ENCODE measurements at places on chromosomes 6 and 20. TPM values are rescaled to one million over a fixed set of nuclear protein-coding genes. Genes with fewer than 3 reads are reported as not detected.

DNA sequence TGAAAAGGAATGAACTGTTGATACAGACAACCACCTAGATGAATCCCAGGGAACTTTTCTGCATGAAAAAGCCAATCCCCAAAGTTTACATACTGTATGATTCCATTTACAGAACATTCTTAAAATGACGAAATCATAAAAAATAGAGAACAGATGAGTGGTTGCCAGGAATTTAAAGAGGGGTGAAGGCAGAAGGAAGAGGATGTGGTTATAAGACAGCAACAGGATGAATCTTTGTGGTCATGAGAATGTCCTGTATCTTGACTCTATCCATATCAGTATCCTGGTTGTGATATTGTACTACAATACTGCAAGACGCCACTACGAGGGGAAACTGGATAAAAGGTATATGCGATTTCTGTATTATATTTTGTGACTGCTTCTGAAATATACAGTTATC lies 70.1 kb upstream of the EMILIN3 start:
- DNase-seq = no peak

The ZNF165 gene
- 2.1 TPM for total RNA-seq

DNA sequence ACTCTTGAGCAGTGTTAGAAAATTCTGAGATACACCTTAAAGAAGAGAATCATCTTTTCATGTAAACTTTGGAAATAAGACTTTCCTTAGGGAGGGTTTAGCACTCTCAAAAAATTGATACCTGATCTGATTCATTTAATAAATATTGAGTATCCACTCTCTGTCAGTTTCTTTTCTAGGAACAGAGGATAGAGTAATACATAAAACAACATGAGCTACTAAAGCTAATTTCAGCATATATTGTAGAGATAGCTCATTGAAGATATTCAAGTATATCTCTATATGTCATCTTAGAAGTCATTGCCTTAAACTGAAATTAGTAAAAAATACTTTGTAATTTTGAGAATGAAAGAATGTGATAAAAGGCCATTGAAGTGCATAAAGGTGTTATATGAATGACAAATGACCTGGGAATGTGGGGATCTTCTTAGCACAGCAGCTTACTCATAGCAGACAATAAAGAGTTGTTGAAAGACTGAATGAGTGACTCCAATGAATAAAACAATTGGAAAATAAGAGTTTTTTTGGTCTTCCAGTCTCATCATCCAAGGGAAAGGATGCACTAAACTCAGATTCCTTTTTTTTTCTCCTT lies 29.2 kb downstream of the RHAG start:
- DNase-seq = no peak

DNA sequence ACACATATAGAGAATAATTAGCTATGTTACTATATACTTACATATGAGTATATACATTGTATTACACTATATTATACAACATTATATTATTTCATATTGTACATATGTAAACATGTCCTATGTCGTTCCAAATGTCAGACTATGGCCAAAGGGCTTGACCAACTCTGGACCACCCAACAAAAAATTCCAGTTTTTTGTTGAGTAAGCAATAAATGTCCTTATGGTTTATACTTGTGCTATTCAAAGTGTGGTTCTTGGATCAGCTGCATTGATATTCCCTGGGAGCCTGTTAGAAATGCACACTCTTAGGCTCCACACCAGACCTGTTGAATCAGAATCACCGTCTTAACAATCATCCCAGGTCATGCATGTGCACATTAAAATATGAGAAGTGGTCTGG lies 225.4 kb upstream of the ZFP64 start:
- no peak for DNase-seq

DNA sequence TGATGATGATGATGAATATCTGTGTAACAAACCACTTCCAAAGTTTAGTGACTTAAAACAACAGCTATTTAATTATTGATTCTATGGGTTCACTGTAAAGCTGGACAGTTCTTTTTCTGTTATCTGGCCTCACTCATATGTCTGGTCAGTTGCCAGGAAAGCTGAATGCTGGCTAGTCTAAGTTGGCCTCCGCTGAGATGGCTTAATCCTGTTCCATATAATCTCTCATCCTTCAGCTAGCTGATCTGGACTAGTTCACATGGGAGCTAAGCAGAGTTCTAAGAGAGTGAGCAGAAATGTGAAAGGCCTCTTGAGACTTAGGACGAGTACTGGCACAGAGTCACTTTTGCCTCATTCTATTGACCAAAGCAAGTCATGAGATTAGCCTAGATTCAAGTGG lies 334.7 kb upstream of the FLRT3 start:
- DNase-seq = no peak

DNA sequence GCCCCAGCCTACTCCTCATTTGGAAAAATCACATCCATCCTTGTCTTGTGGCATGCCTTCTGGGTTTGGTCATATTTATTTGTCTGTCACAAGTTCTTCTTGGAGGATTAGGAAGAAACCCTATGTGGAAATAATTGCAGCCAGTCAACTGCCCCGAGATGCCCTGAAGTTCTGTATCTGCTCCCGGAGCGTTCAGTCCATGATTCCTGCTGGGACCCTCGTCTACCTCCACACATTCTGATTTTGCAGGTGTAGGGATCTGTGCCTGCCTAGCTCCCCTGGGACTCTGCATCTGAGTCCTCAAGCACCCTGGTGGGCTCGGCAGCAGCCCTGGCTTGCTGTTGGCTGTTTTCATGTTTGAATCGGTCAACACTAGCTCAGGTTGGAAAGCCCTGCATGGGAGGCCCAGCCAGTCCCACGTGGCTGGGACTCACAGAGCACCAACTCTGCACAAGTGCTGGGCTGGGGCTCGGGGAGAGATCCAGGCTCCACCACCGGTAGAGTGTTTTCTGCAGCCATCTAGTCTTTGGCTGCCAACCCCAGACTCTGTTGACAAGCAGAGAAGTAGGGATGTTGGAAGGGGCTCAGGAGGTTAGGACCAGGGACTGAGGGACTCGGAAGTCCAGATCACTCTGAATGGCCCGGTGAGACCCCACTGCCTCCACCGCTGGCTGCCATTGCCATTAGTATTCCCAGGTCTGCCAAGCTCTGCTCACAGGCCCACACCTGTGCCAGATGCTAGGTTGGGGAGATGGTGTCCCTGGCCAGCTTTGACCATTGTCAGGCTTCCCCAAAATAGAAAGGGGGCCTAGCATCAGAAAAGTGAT lies 183.5 kb upstream of the CST7 start:
- no peak for DNase-seq

DNA sequence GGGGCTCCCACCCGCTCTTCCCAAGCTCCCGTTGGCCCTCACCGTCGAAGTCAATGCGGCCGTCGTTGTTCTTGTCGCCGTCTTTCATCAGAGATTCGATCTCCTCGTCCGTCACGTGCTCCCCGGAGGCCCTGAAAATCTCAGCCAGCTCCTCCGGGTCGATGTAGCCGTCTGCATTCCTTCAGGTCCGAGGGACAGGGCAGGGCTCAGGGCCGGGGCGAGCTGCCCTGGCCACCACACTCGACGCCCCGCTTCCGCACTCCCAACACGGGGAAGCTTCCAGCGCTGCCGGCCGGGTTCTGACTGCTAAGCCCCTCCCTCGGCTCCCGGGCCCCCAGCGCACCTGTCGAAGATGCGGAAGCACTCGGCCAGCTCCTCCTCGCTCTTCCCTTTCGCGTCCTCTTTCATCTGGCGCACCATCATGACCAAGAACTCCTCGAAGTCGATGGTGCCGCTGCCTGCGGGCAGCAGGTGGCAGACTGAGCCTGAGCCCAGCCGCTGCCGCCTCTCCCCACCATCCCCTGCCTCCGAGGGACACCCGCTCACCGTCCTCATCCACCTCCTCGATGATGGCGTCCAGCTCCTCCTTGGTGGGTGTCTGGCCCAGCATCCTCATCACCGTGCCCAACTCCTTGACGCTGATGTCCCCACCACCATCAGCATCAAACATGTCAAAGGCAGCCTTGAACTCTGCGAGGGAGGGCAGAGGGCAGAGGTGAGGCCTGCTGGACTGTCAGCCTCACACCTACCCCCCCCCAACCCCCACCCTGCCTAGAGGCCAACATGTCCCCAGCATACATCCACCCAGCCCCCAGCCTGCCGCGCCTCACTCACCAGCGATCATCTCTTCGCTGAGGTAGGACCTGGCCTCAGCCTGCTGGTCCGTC lies 2.9 kb downstream of the TNNC2 start:
- DNase-seq = no peak

GRCh38 chr20:16761305-16761829 lies 13.2 kb downstream of the OTOR start:
- no peak for DNase-seq

DNA sequence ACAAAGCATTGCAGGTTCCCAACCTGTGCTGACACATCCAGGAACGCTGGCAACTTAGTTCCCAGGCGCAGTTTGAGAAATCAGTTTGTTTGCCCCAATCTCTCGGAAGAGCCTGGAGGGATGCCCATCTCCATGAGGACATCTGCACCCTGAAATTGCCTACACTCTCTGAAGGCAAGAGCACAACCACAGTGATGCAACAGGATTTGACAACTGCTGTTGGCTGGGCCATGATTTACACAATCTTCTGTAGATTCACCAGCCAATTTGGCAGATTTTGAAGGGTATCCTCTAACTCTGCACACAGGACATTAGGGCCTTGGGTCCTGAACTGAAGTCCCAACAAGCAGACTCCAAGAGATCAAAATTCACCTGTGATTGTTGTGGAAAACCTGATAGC lies 3.4 kb downstream of the APMAP start:
- no peak for DNase-seq

The CCM2L gene
- not detected for total RNA-seq

- peak; percentile 88 for DNase-seq
These were observed 128.3 kb downstream of the MAP3K7 start for GRCh38 chr6:90458353-90459224.

GRCh38 chr6:129790785-129791184 lies 70.3 kb downstream of the TMEM244 start:
- DNase-seq = no peak

DNA sequence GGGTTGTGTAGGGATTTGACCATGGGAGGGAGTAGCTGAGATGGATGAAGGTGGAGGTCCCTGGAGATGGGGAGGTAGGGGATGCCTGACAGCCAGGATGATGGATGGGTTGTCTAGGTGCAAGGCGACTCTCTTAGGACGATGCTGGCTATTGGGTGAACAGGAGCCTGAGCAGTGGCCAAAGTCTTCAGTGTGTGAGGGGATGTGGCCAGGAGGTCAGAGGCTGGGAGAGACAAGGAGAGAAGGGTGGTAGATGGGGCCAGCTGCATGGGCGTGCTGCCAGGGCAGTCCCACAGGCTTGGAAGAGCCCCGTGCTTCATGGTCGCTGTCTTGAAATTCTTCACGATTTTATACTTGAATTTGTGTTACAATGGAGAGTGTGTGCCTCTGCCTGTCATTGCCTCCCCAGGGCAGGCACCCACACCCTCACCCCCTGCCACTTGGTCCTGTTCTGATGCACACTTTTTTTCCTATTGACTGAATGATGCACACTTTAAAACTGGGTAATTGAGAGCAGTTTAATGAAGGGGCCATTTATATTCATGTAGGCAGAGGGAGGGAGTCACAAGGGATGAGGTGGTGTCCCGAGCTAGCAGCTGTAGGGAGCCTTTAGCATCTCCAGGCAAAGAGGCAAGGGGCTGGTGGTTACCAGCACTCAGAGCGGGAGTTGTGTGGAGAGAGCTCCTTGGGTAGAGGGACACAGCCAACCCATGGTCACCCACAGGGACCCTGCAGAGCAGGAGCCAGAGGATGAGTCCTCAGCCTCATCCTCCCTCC lies 120.7 kb downstream of the DHX35 start:
- no peak for DNase-seq

- DNase-seq = no peak
These were observed 46.1 kb downstream of the HLA-F start for GRCh38 chr6:29769336-29769735.

DNA sequence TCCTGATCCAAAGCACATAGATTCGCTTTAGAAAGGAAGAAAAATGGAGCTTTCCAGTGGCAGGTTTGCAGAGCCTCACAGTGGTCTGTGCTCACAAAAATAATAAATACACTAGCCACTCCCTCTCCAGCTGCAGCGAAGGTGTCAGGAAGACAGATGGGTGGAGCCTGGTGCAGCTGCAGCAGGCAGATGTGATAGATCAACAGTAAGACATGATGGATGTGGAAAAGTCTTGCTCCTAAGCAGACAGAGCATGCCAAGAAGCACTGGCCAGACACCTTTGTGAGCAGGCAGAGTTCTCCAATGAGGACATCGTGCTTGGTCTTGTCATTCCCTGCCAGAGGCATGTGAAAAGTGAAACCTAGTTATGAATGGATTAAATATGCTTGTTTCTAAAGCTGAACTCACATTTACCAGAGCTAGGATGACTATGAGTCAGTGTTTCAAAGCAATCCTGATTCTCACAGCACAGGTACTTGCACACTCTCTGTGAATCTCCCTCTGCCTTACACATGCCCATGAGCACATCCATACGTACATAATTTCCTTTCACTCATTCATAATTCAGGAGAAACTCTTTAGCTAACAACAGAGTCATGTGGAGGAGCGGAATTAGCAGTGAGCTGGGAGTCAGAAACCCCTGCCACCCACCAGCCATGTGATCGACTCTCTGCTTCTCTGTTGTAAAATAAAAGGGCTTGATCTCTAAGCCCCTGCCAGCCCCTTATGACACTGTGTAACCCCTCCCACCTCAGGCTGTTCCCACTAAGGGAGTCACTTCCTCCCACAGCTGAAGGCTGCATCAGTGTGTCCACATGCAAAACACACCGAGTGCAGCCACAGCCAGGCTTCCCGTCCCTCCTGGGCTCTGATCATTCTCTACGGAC lies 111.2 kb downstream of the SCML4 start:
- peak; percentile 72 for DNase-seq

- no peak for DNase-seq
These were observed 17.2 kb downstream of the MAP3K5 start for GRCh38 chr6:136775081-136775480.

DNA sequence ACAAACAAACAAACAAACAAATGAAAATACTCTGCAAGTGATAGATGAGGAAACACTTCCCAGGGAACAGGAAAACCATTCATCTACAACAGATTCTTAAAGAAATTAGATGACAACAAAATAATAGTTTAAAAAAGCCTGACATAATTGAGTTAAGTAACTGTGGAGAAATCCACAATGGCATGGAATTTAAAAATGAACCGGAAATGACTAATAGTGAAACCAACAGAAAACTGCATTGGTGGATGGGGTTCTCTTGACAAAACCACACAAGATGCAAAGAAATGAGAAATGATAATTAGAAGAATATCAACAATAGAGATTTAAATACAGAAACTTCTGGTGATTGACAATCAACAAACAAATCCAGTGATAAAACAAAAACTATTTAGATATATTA lies 785.6 kb downstream of the QKI start:
- DNase-seq = no peak

The DOK5 gene
- 17.3 TPM for total RNA-seq

DNA sequence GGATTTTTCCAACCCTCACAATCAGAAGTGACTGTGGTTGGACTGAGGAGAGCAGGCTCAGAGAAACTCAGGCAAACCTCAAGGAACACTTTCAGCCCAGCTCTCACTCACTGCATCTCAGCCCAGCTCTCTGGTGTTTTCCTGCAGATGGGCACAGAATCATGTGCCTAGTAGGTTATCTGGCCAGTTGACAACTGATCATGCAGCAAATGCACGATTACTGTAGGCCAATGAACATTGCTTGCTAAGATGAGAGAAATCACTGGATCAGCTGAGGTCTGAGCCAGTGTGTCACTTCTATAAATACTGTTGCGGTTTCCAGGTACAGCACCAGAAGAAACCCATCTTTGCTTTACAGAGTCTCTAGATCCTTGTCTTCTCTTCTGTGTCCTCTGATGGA lies 540.5 kb downstream of the CD83 start:
- DNase-seq = no peak

- no peak for DNase-seq
These were observed 68.3 kb downstream of the ADTRP start for GRCh38 chr6:11710311-11710761.

- DNase-seq = peak; percentile 56
These were observed 586 bp downstream of the ZNF512B start for GRCh38 chr20:63968928-63969760.

The GNRH2 gene
- total RNA-seq = 0.99 TPM

All from activated naive CD4-positive, alpha-beta T cell treated with anti-CD3 and anti-CD28 coated beads, Interleukin-2, amount 50 U/mL, for 72 hours (primary cell).